ENCODE measurements at places on chromosomes 6 and 20.
A peak's percentile ranks its signal among the peaks of the same experiment; 100 is the strongest.

DNA sequence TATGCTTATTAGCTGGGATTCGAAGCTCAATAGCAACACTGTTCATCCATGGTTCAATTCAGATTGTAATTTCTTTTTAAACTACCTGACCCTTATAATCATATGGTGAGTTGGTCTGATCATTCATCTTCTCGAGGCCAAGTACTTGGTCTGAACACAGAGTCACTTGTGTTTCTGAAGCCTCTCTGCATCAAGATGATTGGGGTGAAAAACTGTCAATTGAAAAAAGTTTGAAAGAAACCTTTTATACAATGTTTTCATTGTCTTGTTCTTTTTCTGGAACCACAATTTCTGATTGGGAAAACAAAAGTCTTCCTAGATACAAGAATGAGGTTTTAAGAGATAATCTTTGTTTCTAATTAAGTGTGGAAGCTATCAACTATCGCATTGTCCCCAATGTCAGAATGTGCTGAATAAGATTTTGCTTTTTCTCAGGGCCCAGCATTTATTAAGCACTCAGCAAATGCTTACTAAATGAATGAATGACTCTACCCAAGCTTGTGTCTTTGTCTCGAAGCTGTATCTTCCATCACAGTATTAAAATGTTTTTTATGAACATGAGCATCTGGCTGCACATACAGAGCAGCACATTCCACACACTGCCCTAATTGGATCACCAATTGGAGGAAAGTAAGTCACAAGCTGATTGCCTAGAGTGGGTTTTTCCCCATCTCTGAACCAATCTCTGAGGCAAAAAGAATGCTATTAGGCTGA is 45.0 kb upstream of the MOXD1 start:
- no peak for DNase-seq

GRCh38 chr6:4405621-4406212 is 270.3 kb upstream of the ECI2 start:
- DNase-seq: no peak

DNA sequence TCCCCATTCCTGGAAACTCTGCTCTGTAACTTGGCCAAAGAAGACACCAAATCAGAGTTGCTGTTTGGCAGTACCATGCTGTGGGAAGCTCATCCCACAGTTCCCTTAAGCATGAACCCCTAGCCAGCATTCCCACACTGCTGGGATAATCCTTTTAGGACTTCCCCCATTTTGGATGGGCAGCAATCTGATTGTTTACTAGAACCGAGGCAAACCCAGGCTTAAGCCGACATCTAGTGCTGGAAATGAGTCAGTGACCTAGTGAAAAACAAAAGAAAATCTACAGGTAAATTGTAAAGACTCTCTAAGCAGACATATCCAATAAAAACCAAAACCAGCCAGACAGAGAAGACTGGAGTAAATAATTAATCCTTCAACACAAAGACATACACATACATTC is 5.2 kb downstream of the DNAH8 start:
- DNase-seq: no peak

DNA sequence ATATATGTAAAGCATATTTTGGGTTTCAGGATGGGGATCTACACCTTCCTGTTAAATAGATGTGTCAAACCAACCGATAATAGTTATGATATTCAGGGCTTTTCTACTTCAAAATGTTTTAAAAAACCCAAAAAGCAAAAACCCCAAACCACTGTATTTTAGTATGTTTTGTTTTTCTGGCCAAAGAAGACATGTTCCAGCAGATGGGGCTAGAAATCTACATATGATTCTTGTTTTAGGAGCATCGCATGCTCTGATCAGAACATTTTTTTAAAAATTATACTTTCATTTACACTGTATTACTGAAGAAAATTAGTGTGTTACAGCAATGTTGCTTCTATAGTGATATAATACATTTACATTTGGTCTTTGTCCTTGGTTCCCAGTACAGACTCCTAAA is 11.0 kb downstream of the RMND1 start:
- no peak for DNase-seq

- peak; percentile 65 for DNase-seq
These were observed 1361.8 kb upstream of the CITED2 start for GRCh38 chr6:140736231-140736630.

- no peak for DNase-seq
These were observed 385.3 kb upstream of the SOX4 start for GRCh38 chr6:21208081-21208795.
